Fibroblast of pulmonary artery (primary cell): ENCODE measurements at places on chromosomes 11 and 22.

DNA sequence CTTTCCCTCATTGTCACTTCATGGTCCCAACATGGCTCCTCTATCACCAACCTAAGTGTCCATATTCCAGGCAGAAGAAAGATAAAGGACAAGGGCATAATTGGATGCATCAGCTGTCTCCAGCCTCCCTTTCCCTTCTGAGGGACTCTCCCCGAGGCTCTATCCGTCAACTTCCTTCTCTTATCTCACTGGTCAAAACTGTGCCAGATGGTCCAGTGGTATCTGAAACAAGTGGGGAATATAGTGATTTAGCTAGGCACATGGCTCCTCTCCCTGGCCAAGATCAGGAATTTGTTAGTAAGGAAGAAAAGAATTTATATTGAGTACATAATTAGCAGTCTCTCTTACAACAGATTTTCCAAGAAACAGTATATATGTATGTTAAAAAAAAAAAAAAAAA, 12.6 kb upstream of the SPON1 start:
- DNase-seq, result peak; percentile 51

- no peak for DNase-seq
Observed at GRCh38 chr22:16957781-16958180, 50.2 kb downstream of the GAB4 start.

- DNase-seq, result peak; percentile 75
Observed at GRCh38 chr11:6604081-6604626, 580 bp downstream of the ILK start.

DNA sequence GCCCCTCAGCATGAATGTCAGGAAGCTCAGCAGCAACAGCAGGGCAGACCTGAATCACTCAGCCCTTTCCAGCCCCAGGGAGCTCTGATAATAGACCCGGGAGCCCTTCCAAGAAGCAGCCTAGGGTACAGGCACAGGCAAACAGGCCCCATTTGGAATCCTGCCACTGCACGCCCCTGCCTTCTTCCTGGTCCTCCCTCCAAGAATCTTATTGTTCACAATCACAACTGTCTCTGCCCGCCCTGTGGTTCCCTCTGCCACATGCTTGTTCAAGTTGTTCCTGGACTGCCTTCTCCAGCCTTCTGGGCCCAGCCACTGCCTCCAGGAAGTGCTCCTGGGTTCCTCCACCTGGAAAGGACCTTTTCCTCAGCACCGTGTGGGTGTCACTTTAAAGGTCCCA, 54.6 kb downstream of the LRRC32 start:
- DNase-seq, result peak; percentile 91

- peak; percentile 40 for DNase-seq
Observed at GRCh38 chr11:12587333-12587991, 86.8 kb upstream of the TEAD1 start.

DNA sequence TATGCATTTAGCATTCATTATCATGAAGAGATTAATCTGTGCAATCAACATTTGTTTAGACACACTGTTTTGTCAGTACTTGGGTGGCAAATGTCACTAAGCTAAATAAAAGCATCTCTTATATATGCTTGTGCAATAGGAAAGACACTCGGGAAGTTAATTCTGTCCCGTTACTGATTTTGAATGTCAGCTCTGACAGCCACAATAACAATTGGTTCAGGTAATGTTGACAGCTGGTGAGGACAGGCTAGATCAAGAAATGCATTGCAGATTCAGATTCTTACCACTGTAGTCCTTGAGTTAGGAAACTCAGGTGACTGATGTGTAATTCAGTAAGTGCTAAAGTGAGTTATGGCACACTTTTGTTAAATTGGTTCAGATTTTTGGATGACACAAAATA, 523.8 kb upstream of the FAT3 start:
- no peak for DNase-seq
